ENCODE measurements at places on chromosomes 7 and 10.
A peak's percentile ranks its signal among the peaks of the same experiment; 100 is the strongest.

- DNase-seq: peak; percentile 81
Measured at GRCh38 chr10:32139223-32140073, 83.2 kb upstream of the KIF5B start.

DNA sequence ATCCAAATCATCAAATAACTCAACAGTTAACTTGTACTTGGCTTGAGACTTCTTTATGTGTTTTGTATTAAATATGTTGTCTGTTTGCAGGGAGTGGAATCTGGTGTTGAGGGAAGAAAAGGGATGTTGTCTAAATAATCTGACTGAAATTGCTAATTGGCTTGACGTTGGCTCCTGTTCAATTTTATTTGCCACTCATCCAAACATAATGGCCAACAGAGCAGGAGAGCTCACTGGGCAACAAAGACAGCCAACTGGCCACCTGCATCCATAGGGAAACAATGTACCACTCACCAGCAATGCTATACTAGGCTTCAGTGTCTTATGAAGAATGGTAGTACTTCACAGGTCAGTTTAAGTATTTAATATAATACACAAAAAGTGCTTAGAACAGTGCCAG, 80.5 kb downstream of the FAM13C start:
- no peak for DNase-seq

DNA sequence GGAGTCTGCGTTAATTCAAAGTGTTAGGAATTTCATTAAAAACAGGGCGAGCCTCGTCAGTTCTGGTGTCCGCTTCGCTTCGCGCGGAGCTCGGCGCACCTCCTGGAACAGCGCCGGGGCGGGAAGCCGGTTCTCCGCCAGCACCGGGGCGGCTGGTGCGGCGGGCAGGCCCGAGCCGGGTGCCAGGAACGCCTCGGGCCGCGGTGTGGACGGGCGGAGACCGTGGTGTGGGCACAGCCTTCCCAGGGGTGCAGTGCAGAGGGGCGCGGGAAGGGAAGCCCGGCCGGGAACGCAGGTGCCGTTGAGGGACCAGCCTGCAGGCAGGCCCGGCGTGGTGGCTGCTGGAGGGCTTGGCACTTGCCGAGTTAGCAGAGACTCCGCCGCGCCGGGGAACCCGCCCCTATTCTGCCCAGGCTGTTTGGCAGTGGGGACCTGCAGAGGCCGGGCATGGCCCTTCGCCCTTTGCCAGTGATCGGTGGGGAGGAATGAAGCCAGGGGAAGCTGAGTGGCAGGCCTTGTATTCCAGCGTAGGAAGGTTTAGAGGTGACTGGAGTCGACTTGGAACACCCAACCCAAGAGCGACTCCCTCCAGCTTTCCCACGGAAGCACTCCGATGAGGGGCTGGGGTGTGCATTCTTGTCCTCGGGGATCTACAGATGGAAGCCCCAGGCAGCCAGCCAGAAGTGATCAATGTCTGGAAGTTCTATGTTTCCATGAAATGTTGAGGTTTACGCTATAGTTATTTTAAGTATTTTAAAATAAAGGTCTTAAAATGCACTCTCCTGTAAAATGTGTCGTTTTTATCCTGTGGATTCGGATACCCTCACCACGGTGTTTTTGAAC, 945 bp upstream of the RHEB start:
- no peak for DNase-seq

GRCh38 chr7:132450696-132451095, 125.6 kb downstream of the PLXNA4 start:
- no peak for DNase-seq

- peak; percentile 71 for DNase-seq
Measured at GRCh38 chr7:78134256-78134655, 335.7 kb downstream of the PHTF2 start.

DNA sequence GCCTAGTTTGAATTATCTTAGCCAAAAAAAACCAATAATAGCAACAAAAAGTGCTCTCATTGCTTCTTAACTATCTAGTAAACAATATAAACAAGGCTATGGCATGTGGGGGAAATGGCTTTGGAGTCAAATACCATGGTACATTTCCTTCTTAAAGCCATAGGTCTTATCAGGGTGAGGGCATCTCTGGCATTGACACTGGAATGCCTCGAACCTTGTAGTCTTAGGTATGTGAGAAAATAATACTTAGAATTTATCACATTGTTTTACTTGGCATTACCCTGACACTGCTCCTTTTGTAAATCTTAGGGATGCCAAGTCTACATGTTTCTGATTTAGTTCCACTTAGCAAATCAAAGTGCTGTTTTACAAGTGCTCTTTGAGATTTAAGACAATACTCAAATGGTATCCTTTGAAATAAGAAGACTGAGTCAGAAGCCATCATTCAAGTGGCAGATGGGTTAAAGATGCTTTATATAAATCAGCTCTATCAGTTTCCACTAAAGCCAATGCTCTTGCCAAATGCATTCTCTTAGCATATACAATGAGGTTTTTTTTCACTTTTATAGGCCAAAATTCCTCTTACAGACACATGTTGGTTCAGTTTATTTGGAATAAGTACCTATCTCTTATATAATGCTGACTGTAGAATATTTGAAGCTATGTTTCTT, 155.2 kb downstream of the HPSE2 start:
- peak; percentile 66 for DNase-seq

All from foreskin melanocyte (primary cell).